ENCODE measurements at places on chromosomes 5 and 9.

GRCh38 chr5:39093352-39093751 lies 19.2 kb upstream of the RICTOR start:
- no peak for DNase-seq

GRCh38 chr9:120982836-120983235 lies 56.2 kb upstream of the TRAF1 start:
- DNase-seq: no peak

GRCh38 chr5:163880302-163880701 lies 374.9 kb downstream of the MAT2B start:
- DNase-seq: no peak

DNA sequence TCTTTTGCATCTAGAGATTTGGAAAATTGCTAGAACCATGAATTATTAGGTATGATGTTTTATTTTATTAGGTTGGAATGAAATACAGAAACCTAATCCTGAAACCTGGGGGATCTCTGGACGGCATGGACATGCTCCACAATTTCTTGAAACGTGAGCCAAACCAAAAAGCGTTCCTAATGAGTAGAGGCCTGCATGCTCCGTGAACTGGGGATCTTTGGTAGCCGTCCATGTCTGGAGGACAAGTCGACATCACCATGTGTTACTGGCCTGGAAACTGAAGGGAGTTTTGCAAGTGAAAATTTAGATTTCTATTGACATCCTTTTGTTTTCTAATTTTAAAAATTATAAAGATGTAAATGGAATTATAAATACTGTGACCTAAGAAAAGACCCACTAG lies 100.7 kb downstream of the NLN start:
- DNase-seq: no peak

GRCh38 chr9:110320651-110321445 lies 16.8 kb downstream of the TXNDC8 start:
- DNase-seq: no peak
